ENCODE measurements at places on chromosomes 2 and 18.

DNA sequence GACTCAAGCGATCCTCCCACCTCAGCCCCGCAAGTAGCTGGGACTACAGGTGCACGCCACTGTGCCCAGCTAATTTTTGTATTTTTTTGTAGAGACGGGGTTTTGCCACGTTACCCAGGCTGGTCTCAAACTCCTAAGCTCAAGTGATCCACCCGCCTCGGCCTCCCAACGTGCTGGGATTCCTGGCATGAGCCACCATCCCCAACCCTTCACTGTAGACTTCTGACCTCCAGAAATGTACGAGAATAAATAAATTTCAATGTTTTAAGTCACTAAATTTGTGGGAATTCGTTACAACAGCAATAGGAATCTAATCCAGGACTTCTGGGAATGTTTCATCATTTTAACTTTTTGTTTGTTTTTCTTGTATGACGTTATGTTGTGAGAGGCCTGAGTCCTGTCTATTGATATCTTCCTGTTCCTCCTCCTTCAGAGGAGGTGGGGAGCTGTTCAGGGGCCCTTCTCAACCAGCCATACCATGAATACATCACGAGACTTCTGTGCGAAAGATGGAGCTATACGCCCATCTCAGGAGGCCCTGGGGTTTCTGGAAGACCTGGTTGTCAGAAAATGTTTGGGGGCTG, 40.0 kb downstream of the TEX44 start:
- peak; percentile 84 for DNase-seq

GRCh38 chr2:174618179-174618578, 20.6 kb upstream of the WIPF1 start:
- no peak for DNase-seq

GRCh38 chr18:63339920-63340484, 20.4 kb upstream of the BCL2 start:
- no peak for DNase-seq

DNA sequence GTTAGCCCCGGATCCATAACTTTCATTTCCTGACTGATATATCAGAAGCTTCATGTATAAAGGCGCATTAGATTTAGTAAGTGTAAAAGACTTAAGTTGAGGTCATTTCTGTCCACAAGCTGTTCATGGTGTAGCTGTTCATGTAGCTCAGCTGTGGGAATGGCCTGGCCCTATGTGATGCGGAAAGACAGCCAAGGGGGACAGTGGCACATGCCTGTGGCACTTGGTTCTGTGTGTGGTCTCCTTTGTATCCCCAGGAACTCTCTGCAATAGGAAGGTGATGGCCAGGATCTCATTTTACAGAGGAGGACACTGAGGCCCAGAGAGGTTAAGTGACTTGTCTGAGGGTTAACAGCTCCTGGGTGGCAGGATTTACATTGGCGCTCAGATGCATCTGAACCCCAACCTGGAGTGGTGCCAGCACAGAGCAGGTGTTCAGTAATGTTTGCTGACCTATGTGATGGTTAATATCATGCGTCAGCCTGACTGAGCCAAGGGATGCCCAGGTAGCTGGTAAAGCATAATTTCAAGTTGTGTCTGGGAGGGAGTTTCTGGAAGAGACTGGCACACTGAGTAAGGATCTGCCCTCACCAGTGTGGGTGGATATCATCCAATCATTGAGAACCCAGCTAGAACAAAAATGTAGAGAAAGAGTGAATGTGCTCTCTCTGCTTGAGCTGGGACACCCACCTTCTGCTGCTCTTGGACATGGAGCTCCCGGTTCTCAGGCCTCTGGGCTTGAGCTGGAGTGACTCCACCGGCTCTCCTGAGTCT, 25.4 kb downstream of the HPCAL1 start:
- no peak for DNase-seq

GRCh38 chr2:107712857-107713256, 113.8 kb upstream of the RGPD4 start:
- no peak for DNase-seq

DNA sequence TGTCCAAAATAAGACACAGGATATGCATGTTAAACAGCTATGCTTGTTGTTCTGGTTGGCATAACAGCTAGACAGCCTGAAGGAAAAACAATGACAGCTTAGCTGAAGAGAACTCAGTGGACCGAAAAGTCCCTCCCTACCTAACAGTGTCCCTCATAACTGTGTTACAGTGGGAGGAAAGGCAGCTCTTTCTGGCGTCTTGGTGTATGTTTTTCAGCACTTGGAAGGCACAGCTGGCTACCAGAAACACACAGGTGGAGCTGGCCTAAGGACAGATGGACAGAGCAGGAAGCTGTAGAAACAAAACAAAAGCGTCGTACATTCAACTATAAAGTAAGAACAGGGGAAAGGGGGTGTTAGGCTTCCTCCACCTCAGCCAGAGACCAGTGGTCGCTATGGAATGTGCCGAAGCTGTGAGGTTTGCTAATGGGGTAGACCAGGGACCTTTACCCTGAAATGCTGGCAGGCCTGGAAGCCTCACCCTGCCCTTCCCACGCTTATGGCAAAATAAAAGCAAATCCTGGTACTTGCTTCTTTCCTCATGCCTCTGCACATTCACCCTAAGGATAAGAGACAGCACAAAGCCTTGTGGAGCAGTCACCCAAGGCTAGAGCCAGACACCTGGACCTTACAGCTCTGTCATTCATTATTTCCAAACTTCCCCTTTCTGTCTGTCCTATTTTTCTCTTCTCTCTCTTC, 103.5 kb upstream of the TRIB2 start:
- DNase-seq: no peak

GRCh38 chr18:22094358-22094734, 75.0 kb upstream of the GATA6 start:
- no peak for DNase-seq

GRCh38 chr2:151665959-151666358, 68.3 kb downstream of the NEB start:
- DNase-seq: no peak

GRCh38 chr2:28390746-28391563, 1.7 kb upstream of the FOSL2 start:
- DNase-seq: peak; percentile 91

DNA sequence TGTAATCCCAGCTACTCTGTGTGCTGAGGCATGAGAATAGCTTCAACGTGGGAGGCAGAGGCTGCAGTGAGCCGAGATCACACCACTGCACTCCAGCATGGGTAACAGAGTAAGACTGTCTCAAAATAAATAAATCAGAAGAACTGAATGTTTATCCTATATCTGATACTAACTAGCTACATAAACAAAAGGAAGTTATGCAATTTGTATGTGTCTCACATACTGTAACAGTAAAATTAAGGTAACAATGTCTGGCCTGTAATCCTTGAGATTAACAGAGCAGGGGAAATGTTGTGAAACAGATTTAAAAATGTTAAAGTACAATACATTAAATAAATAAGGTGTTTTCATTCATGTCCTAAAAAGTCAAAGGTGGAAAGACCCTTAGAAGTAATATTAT, 150.8 kb downstream of the MEMO1 start:
- DNase-seq: no peak

DNA sequence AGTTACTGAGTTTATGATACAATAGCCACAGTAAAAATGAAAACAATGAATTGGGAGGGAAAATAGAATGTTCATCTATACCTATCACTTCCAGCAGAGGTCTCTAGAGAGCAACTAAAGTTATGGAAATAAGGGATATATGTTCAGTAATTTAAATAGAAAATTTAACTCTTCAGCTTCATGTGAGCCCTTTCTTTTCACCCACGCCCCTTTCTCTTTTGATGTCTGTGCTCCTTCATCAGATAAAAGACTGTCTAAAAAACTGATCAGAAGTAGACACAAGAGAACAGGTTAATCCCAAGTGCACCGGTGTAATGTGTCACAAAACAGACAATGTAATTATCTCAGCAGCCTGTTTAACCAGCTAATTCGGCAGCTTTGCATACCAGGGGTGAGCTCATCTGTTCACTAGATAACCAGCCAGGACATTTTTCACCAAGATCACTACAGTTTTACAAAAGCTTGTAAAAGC, 238.5 kb upstream of the ERBB4 start:
- DNase-seq: no peak

DNA sequence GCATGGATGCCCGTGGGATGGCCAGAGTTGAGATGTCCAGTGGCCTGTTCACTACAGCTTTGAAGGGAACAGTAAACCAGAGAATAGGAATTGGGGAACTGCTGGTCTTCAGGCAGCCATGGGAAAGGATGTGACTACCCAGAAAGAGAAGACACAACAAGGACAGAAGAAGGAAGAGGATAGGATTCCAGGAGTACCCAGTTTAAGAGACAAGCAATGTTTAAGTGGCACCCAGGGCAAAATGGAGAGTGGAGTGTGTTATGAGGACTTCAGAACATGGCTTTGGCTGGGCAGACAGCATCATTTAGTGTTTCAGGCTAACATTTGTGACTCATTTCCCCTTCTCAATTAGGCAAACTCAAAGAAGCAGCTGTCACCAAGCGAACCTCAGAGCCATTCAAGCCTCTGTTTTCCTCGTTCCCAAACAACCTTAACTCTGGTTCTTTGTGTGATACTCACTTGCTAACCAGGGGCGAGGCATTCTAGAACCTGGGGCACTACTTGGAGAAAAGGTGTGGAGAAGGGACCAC, 4.0 kb upstream of the FAM124B start:
- DNase-seq: no peak

- no peak for DNase-seq
These were observed 55.3 kb upstream of the TMEM163 start for GRCh38 chr2:134773759-134774742.

GRCh38 chr2:134307334-134307733, 53.5 kb downstream of the MGAT5 start:
- DNase-seq: no peak

- no peak for DNase-seq
These were observed 186.7 kb downstream of the CTIF start for GRCh38 chr18:48725562-48725961.

GRCh38 chr2:29119211-29119610, 4.0 kb downstream of the CLIP4 start:
- DNase-seq: no peak

GRCh38 chr2:85844486-85844885, 44.3 kb downstream of the ST3GAL5 start:
- no peak for DNase-seq

DNA sequence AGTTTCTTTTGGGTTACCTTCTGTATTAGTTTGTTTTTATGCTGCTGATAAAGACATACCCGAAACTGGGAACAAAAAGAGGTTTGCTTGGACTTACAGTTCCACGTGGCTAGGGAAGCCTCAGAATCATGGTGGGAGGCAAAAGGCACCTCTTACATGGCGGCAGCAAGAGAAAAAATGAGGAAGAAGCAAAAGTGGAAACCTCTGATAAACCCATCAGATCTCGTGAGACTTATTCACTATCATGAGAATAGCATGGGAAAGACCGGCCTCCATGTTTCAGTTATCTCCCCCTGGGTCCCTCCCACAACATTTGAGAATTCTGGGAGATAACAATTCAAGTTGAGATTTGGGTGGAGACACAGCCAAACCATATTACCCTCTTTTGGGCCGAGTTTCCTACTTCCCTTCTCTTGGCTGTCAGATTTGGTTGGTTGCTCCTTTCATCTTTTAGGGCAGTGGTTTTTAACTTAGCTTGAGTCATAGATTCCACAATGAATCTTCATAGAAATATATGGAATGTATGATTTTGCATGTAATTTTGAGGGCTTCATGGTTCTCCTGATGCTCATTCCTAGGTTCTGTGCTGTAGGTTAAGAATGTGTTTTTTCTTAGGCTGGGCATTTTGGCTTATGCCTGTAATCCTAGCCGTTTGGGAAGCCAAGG, 44.2 kb downstream of the CEP192 start:
- DNase-seq: no peak

GRCh38 chr2:127128445-127128904, 21.5 kb upstream of the BIN1 start:
- DNase-seq: no peak

- no peak for DNase-seq
These were observed 36.9 kb upstream of the SLC14A1 start for GRCh38 chr18:45686891-45687611.

DNA sequence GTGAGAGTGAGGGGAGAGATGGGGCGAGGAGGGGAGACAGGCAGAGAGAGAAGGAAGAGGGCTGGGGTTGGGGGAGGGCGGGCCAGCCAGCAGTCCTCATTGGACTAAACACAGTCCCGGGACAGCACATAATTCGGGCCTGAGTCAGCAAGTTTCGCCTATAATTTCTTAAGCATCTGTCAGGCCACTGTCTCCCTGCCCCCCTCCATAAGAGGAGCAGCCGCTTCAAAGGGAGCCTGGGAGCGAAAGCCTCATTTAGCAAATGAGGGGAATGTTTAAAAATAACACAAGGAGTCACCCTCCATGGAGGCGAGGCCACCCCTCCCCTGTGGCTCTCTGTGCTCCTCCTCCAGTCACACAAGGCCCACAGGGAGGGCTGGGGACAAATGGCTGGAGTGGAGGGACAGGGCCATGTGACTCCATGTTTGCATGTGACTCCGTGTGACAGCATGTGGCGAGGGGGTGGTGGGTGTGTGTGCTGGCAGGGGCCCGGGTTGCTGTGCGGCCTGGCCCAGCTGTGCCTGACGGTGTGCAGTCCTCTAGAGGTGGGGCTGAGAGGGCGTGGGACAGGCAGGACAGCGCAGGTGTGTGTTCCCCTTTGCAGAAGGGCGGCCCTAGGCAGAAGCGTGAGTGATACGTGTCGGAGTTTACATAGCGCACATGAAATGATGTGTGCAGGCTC, 162.4 kb downstream of the CELF4 start:
- DNase-seq: no peak

GRCh38 chr2:197191177-197191939, 119.2 kb downstream of the ANKRD44 start:
- peak; percentile 34 for DNase-seq

GRCh38 chr2:241665731-241666440, 20.7 kb downstream of the DTYMK start:
- no peak for DNase-seq

DNA sequence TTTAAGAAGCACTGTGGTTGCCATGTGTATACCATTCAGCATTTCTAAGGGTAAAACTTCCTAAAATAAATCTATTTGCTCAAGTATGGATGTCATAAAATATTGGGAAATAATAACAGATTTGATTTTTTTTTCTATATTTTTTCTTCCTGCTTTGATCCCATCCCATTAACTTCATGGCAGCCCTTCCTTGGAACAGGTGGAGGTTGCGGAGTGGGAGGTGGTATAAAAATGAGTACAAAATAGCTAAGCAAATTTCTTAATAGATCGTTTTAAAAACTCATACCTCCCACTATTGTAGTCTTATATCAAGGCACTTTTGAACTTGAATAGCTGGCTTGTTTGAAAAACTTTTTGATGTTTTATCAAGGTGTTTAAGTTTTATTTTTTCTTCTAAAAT, 152.1 kb upstream of the KYNU start:
- no peak for DNase-seq

- DNase-seq: no peak
These were observed 57.4 kb downstream of the KCNE4 start for GRCh38 chr2:223109341-223109740.

DNA sequence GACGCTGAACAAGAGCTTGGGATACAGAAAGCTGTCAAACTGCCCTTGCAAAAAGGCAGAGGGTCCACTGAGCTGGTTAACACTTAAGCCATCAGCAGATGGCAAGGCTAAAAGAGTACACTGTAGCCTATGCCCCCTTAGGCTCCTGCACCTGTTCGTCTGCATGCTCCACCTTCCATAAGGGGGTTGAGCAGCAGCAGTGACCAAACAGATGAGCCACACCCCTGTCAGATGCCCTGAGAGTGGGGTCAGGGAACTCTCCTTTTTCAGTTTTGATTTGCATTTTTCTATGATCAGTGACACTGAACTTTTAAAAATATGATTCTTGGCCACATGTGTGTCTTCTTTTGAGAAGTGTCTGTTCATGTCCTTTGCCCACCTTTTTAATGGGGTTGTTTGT, 402.5 kb upstream of the FAM98A start:
- DNase-seq: no peak

GRCh38 chr18:45467293-45467692, 148.0 kb upstream of the SLC14A2 start:
- DNase-seq: no peak

- no peak for DNase-seq
These were observed 163.6 kb upstream of the COPS8 start for GRCh38 chr2:236922061-236922460.
